ENCODE measurements at places on chromosomes 4 and X. TPM values are rescaled to one million over a fixed set of nuclear protein-coding genes. Genes with fewer than 3 reads are reported as not detected.

The SMIM10L2A gene
- total RNA-seq: 0.40 TPM

The MAMLD1 gene
- total RNA-seq: 1.7 TPM

The ADH1B gene
- not detected for total RNA-seq

The ZFP92 gene
- 0.74 TPM for total RNA-seq

The MAGEE2 gene
- not detected for total RNA-seq

The CLIC2 gene
- 0.27 TPM for total RNA-seq

The MMAA gene
- 15.2 TPM for total RNA-seq

The MAGEB10 gene
- total RNA-seq: not detected

The NSG1 gene
- total RNA-seq: 2.1 TPM
